HuH-7 (cell line): ENCODE measurements at places on chromosomes 5 and 9.

DNA sequence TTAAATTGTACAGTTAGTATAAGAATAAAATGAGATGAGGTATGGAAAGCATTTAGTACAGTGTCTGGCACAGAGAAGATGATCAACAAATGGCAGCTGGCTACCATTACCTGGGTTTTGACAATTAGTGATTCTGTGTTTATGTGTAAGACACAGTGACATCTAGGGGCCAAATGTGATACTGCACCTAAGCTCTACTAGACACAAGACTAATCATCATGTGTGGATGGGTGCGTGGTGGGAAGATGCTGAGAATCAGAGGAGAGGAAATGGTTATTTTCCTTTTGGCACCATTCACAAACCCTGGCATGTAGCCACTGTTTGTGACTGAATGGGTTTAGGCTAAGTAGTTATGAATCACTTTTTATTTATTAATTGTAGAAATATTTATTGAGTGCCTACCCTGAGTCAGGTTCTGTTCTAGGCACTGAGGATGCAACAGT is 109.8 kb upstream of the TBC1D2 start:
- no peak for DNase-seq

GRCh38 chr5:135964670-135965320 is 10.0 kb upstream of the LECT2 start:
- DNase-seq = no peak

- no peak for DNase-seq
Measured at GRCh38 chr9:101018467-101018866, 10.1 kb upstream of the PLPPR1 start.

DNA sequence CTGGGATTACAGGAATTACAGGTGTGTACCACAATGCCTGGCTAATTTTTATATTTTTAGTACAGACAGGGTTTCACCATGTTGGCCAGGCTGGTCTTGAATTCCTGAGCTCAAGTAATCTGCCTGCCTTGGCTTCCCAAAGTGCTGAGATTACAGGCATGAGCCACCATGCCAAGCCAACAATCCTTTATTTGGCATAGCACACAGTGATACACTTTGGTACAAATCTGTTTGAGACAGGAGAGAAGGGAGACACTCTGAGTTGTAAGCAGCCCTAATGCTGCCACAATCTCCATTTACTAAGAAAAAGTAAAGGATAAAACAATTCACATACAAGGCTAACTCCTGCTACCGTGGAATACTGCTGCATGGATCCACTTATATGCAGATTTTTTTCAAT is 177.8 kb downstream of the RAPGEF6 start:
- DNase-seq = no peak

- no peak for DNase-seq
Measured at GRCh38 chr5:38776149-38776896, 69.5 kb upstream of the OSMR start.

GRCh38 chr5:149128023-149128875 is 13.0 kb upstream of the ABLIM3 start:
- DNase-seq = peak; percentile 64

DNA sequence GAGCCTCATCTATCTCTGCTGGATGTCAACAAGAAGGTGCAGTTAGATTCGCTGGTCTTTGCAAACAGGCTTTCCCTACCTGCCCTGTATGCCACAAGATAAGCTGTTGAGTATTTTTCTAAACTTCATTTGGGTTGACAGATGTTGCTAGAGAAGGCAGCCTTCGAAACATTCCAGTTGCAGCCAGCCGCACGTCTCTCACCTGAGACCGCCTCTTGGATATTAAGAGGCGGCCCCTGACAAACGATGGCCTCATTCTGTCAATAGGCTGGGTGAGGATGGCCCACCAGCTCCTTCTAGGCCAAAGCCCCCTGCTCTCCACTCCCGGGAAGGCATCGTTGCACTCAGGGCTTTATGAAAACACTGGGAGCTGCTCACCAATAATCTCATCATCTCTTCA is 181.6 kb downstream of the DAB2IP start:
- no peak for DNase-seq

- no peak for DNase-seq
Measured at GRCh38 chr9:81191222-81191621, 498.1 kb downstream of the TLE1 start.

GRCh38 chr9:61674465-61674864 is 484.6 kb downstream of the SPATA31A7 start:
- no peak for DNase-seq

- no peak for DNase-seq
Measured at GRCh38 chr5:5141339-5141599, 1.1 kb downstream of the ADAMTS16 start.

DNA sequence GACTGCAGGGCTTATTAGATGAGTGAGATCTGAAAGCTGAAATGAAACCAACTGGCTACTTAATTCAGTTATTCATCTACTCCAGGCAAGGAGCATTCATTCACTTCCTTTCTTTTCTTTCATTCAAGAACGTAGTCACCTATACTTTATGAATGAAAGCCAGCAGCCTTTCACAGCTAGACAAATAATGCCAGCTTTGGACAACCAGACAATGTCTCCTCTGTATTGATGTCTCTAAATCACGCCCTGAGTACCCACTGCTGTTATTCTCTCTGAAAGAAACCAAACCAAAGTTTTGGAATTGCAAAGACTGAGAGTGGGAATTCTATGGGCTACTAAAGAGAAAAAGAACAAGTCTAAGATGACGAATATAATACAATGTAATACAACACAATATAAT is 121.2 kb upstream of the PTPN3 start:
- DNase-seq = no peak
